ENCODE measurements at places on chromosomes 1 and 21.

DNA sequence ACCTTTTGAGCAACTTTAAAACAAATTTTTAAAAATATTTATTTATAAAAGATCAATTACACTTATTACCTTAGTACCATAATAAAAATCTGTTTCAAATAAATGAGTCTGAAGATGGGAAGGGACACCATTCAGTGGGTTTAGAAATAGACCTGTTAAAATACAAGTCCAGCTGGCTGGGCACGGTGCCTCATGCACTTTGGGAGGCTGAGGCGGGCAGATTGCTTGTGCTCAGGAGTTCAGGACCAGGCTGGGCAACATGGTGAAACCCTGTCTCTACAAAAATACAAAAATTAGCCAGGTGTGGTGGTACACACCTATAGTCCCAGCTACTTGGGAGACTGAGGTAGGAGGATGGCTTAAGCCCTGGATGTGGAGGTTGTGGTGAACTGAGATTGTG lies 57.0 kb downstream of the ITSN1 start:
- no peak for DNase-seq

GRCh38 chr1:25586181-25586588 lies 30.4 kb upstream of the MAN1C1 start:
- DNase-seq, result no peak

GRCh38 chr1:180182643-180183311 lies 28.1 kb downstream of the QSOX1 start:
- DNase-seq, result no peak

DNA sequence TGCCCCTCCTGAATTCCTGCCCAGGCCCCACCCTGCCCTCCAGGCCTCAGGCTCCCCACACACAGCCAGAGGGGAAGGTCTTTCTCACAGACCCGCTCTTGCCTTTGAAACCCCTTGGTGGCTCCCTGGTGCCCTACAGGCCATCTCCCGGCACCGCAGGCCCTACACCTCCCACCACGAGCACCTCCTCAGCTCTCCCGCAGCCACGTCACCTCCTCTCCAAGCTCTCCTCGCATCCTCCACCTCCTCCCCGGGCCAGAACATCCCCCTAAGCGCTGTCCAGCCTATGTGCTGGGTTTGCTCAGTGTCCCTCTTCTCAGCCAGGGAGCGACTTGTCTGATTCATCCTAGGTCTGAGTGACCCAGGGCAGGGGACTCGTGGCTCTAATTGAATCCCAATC lies 66.4 kb downstream of the DMRTB1 start:
- DNase-seq, result no peak

DNA sequence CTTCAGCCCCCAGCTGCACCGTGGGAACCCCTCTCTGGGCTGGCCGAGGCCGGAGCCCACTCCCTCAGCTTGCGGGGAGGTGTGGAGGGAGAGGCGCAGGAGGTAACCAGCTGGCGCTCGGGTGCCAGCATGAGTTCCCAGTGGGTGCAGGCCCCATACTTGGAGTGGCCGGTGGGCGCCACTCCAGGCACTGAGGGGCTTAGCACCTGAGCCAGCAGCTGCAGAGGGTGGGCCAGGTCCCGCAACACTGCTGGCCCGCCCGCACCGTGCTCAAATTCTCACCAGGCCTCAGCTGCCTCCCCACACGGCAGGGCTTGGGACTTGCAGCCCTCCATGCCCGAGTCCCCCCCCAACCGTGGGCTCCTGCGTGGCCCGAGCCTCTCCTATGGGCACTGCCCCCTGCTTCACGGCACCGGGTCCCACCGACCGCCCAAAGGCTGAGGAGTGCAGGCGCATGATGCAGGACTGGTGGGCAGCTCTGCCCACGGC lies 47.2 kb downstream of the LRRC53 start:
- DNase-seq, result no peak

- DNase-seq, result no peak
Measured at GRCh38 chr1:74205266-74205665, 7.2 kb downstream of the FPGT start.

- no peak for DNase-seq
Measured at GRCh38 chr1:29716306-29716705, 480.0 kb downstream of the PTPRU start.

- no peak for DNase-seq
Measured at GRCh38 chr1:100061681-100062080, 71.0 kb downstream of the SASS6 start.

GRCh38 chr21:37800057-37800455 lies 116.2 kb downstream of the KCNJ6 start:
- no peak for DNase-seq

DNA sequence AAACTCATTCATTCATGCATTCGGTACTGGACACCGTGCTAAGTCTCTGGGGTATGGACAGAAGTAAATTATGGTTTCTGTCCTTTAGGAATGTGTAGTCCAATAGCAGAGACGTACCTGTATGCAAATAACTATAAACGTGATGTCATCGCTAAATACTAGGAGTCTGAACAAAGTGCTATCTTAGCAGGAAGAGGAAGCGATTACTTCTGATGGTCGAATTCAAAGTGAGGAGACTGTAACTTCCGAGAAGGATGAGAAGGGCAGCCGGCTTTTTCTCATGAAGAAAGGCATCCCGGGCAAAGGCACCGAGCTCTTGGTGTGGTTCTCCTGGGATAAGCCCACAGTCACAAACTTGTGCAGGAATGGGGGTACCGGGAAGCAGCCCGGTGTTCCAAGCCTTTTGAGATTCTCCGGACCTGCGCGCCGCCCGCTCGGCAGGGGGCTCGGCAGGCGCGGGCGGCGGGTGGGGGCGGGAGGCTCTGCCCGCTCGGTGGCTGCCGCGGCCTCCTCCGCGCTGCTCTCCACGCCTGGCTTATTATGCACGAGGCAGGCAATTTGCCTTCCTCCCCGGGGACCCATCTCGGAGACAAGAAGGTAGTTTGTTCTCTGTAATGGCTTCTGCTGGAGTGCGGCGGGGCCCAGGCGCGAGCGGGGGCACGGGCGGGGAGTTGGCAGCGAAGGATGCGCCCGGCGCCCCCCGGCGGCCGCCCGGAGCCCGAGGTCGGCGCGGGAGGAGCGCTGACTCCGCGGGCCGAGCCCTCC lies 67.5 kb upstream of the CD1D start:
- DNase-seq, result peak; percentile 15

DNA sequence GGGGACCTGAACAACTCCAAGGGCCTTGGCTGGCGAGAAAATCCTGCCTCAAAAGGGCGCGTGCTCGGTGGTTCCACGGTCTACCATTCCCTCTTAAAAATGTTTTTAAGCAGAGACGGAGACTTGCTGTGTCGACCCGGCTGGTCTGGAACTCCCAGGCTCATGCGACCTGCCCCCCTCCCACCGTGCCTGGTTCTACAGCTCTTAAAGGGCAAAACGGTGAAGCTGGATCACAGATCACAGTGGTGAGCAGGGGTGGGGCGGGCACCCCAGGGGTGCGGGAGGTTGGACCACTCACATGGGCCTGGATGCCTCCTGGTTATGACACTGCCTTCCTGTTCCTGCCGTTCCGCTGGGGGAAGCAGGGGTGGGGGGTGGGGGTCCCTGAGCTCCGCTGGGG lies 4.2 kb upstream of the C1orf159 start:
- DNase-seq, result no peak

GRCh38 chr1:39919545-39919944 lies 17.8 kb upstream of the MYCL start:
- DNase-seq, result peak; percentile 50

DNA sequence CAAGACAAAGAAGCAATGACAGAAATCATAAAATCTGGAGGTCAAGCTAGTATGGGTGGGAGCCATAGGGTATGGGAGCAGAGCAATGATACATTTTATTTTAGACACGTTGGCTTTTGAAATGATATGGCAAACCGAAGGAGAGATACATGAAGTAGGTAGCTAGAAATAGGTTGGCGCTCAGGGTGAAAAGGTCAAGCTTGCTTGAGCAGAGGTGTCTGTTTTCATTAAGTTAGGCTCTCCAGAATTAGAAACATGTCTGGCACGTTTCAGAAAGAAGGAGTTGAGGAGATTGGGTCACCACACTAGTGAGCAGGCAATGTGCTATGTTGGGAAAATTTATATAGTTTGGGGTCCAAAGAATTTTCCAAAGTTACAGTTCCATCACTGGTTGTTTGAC lies 151.4 kb downstream of the AMY1C start:
- no peak for DNase-seq

GRCh38 chr1:201895913-201896807 lies 7.5 kb downstream of the SHISA4 start:
- DNase-seq, result peak; percentile 82

DNA sequence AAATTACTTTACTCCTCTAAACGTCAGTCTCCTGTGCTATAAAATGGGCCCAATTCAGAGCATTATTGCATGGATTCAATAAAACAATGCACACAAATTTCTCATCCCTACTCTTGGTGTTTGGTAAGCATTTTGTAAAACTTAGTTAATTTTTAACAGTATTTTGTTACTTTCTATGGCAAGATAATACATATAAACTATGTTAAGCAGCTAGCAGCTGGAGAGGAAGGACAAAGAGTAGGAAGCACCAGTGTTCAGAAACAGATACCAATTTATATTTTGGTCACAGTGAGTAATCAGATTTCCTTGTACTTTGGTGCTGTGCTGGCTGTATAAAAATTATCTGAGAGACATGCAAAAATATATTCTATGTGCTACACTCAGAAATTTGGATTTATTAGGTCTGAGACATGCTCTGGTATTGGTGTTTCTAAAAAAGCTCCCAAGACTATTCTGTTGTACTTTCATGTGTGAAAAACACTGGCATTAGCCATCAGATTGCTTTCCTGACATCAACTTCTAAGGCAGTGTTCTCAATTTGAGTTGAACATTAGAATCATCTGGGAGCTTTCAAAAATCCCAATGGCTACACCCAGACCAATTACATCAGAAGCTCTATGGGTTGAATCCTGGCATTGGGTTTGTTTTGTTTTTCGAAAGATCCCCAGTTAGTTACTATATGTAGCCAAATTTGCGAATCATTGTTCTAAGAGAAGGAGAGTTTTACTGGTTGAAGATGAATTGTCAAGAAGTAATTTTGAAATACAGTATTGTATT lies 100.3 kb upstream of the C1orf87 start:
- no peak for DNase-seq

- no peak for DNase-seq
Measured at GRCh38 chr1:39642796-39643195, 3.4 kb upstream of the HEYL start.

Measured in stimulated activated CD4-positive, alpha-beta T cell treated with anti-CD3 and anti-CD28 coated beads, Interleukin-4, amount 100 ng/mL, for 24 hours (primary cell).